ENCODE measurements at places on chromosomes 3 and 15.
A peak's percentile ranks its signal among the peaks of the same experiment; 100 is the strongest.

DNA sequence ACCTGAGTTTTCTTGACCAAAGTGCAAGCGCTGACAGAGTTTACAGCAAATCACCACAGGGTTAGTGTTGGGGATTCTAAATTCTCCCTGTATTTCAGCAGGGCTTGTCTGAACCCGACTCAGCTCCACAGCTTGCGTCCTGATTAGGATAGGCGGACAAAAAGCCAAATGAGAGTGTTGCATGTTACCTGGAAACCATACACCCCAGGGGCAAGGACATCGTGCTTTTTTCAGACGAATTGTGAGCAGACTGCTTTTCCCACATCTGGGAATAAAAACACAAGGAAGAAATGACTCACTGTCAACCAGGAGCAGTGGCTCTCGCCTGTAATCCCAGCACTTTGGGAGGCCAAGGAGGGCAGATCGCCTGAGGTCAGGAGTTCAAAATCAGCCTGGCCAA, 3.0 kb downstream of the DZIP1L start:
- no peak for DNase-seq

- no peak for DNase-seq
Measured at GRCh38 chr3:15283702-15284101, 48.7 kb downstream of the SH3BP5 start.

- DNase-seq, result no peak
Measured at GRCh38 chr3:50323614-50324199, 1.2 kb upstream of the HYAL2 start.

GRCh38 chr3:42721690-42722089, 19.1 kb upstream of the HHATL start:
- no peak for DNase-seq

- DNase-seq, result no peak
Measured at GRCh38 chr3:192928016-192928415, 10.4 kb upstream of the MB21D2 start.

- DNase-seq, result no peak
Measured at GRCh38 chr3:77412021-77412438, 372.1 kb downstream of the ROBO2 start.

GRCh38 chr3:67329358-67329757, 325.1 kb downstream of the SUCLG2 start:
- DNase-seq, result no peak

GRCh38 chr3:55571913-55572312, 84.8 kb upstream of the WNT5A start:
- peak; percentile 38 for DNase-seq

GRCh38 chr3:24393316-24393715, 101.3 kb downstream of the THRB start:
- no peak for DNase-seq

DNA sequence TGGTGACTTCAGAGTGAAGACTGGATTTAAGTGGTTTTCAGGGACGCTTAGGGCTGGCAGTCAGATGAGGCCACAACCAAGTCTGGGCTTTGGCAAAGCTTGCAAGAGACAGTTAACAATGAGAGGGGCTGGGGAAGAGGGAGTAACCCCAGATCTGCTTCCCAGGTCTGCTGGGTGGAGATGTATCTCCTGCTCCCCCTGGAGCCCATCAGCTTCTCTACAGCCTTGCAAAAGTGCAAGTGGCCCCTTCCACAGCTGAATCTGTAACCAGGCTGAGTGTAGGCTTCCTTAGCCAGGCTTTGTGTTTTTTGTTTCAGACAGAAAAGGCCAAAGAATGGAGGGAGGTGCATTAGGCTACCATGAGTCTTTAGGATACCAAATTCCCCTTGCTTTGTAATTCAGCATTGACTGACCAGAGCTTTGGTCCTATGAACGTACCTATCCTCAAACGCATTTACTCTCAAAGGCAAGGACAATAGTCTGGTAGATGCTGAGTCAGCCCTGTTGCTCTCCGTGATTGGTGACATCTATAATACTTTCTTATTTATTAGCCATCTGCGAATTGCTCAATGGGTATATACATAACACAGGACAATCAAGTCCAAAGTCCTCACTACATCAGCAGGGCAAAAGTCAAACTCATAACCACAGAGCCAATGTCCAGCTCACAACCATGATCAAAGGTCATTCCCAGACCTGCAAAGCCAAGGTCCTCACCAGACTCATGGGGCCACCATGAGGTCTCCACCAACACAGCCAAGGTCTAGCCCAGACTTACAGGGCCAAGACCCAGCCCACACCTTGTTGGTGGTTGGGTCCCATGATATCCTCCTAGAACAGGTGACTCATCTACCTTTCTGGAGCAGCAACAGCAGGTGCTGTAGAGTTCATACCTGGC, 17.1 kb downstream of the CCDC13 start:
- no peak for DNase-seq

- DNase-seq, result no peak
Measured at GRCh38 chr3:160125258-160125657, 100.0 kb upstream of the C3orf80 start.

DNA sequence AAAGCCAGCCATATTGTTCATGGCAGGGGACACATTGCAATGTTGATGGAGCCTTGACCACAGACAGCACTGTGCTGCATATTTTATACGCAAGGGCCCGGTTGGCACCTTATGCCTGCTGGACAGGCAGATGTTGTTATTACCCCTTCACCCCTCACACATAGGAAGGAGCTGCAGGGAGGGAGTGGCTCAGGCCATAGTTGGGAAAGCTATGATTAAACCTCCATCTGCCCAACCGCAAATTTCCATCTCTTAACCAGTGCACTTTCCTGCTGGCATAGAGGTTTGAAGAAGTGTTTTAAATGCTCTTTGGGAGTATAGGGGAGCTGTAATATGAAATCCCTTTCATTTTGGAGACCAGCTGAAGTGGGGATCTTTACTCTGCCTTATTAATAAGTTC, 224.7 kb downstream of the CACNA2D3 start:
- DNase-seq, result no peak

DNA sequence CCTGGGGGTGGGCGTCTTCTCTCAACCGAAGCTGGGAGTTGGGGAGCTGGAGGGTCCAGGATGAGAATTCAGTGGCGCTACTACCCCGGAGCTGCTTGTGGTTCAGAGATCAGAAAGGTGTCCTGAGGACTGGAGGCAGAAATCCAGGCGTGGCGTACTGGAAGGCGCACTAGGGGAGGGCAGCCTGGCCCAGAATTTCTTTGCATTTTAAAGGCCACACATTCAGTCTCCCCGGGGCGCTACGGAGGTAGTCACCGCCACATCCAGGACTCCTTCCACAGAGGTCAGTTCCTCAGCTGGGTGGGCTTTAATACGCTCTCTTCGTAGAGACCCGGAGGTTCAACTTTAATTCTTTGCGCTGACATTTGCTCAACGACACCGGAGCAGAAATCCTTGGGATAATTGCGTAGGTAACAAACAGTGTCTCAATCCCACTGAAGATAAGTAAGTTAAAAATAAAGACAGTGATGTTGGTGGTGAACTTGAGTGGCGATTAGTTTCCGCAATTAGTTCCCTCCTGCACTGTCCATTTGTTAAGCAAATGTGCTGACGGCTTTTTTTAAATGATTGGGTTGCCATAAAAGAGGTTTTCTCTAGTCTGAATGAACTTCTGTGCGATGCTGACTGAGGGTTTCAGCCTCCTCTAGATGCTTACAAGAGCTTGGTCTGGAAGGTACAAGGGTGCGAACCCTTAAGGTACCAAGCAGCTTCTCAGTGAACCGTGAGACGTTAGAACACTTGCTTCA, 535 bp downstream of the MCTP2 start:
- no peak for DNase-seq

GRCh38 chr15:71611553-71612396, 198.6 kb upstream of the NR2E3 start:
- DNase-seq, result no peak

DNA sequence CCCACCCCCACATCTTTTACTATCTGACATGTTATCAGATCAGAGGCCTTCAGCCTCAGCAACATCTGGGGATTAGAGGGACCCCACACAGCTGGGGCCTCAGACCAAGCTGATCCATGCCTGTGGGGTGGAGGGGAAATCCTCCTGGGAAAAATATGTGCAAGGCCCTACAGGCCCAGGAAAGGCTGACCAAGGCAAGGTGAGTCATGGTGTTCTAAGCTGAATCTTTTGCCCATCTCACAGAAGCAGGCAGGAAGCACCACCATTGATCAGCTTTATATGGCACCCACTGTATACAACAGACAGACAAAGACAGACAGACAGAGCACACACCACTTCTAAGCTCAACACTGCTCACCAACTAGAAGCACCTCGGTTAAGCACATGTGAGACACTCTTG, 12.4 kb upstream of the PARP6 start:
- no peak for DNase-seq

- DNase-seq, result no peak
Measured at GRCh38 chr15:55740359-55740878, 2.5 kb downstream of the PRTG start.

- no peak for DNase-seq
Measured at GRCh38 chr3:69116897-69117296, 5.5 kb downstream of the LMOD3 start.

DNA sequence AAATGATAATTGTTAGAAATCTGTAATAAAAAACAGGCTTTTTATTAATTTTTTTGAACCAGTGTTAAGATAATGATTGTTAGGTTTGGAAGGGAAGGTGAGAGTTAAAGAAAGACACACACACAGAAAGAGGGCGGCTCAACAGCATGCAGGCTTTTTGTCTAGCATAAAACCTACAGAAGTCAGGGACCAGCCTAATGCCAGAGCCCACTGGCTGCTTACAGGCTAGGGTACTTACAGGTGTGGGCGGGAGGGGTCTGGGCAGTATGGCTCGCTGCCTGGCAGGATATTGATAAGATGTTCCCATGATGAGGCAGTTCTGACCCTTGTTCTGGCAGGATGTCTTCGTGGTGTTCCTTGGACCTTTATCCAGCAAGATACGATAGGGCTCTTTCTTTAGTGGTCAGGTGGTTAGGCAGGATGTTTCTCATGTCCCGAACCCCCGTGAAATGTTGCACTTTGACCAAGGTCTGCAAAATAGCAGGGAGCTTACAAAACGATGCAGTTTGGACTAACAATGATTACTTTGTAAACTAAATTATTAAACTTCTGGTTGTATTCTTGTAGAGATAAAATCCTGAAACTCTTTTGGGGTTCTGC, 84.7 kb downstream of the DCUN1D1 start:
- DNase-seq, result no peak

DNA sequence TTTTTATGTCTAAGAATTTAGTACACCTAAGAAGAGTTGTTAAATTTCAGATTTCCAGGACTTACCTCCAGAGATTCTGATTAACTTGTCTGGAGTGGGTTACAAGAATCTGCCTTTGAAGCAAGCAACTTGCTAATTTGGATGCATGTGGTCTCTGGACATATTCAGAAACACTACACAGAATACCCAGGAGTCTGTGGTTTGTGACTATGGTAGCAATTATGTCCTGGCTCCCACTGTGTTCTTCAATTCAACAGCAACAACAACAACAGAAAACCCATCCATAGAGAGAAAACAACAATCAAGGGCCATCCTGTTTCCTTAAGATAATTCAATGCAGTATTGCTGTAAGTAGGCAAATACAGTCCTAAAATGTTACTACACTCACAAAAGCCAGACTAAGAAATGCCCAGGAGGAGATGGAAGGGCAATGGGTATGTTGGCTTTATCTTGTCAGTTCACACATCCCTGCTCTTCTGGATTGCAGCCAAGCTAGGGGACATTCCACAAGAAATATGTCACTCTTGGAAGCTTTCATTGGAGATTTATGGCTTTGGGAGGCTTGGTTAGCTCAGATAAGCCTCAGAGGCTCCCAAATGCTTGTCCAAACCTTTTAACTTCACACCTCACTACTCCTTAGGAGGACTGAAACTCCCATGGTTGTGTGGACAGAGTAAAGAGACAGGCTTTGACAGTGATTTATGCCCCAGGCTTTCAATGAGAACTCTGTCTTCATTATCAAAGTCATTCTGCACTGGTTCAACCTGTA, 99.4 kb upstream of the MRPL3 start:
- no peak for DNase-seq

DNA sequence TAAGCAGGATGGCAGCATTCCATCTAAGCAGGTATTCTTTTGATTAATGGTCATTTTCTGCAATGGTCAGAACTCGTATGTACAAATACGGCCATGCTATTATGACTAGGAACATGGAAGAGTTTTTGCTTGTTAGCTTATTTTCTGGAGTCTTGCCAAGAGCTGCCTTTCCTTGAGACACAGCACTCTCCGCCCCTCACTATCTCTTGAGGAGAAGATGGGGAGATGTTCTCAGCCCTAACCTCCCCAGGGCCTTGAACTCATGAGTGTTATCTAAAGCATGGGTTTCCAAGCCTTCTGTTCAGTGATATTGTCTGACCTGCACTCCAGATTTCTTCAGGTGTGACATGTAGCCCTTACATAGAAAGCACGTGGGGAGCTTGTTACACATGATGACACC, 65.9 kb upstream of the ACTC1 start:
- no peak for DNase-seq

DNA sequence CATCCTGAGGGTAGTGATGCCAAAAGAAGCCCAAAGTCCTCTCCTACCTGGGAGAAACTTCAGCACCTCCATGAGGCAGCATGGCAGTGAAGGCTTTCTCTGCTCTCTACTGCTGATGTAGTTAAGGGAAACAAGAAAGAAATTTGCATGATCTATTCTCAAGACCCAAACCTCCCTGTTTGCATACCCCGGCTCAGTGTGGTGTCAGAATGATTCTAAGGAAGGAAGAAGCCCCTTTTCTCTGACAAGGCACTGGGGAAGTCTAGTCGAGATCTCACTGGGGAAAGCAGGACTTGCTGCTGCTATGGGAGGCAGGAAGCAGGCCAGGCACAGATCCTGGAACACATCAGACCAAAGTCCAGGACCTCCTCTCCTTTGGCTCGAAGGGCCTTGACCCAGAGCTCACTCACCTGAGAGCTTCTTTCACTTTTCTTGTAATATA, 89.4 kb upstream of the ICE2 start:
- DNase-seq, result no peak

GRCh38 chr3:147099076-147099475, 307.3 kb downstream of the ZIC4 start:
- no peak for DNase-seq

- DNase-seq, result no peak
Measured at GRCh38 chr15:89068325-89068784, 19.9 kb upstream of the ABHD2 start.

- no peak for DNase-seq
Measured at GRCh38 chr3:141834292-141834691, 42.2 kb upstream of the ATP1B3 start.

GRCh38 chr3:191348098-191348497, 17.8 kb upstream of the UTS2B start:
- DNase-seq, result no peak

DNA sequence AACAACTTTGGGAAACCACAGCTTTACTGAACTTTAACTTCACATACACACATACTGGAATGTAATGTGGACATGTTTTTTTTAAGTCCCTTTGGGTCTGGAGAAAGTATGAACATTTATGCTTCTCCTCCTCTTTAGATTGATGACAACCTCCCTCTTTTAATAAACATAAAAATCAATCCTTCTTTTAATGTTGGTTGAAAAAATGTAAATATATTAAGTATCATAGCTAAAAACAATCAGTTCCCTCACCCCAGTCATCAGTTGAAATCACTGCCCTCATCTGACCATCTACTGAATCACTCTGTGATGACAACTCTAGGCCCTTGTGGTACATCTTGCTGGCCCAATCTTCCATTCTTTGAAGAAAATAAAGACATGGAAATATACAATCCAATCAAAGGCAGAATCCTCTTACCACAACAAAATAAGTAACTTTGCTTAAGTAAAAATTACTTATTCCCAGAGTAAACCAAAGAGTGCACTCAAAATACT, 6.4 kb downstream of the AAGAB start:
- no peak for DNase-seq
